CD8-positive, alpha-beta memory T cell (primary cell): ENCODE measurements at places on chromosomes 5 and 9.

GRCh38 chr5:115179030-115179393 lies 9.3 kb upstream of the TRIM36 start:
- no peak for DNase-seq

DNA sequence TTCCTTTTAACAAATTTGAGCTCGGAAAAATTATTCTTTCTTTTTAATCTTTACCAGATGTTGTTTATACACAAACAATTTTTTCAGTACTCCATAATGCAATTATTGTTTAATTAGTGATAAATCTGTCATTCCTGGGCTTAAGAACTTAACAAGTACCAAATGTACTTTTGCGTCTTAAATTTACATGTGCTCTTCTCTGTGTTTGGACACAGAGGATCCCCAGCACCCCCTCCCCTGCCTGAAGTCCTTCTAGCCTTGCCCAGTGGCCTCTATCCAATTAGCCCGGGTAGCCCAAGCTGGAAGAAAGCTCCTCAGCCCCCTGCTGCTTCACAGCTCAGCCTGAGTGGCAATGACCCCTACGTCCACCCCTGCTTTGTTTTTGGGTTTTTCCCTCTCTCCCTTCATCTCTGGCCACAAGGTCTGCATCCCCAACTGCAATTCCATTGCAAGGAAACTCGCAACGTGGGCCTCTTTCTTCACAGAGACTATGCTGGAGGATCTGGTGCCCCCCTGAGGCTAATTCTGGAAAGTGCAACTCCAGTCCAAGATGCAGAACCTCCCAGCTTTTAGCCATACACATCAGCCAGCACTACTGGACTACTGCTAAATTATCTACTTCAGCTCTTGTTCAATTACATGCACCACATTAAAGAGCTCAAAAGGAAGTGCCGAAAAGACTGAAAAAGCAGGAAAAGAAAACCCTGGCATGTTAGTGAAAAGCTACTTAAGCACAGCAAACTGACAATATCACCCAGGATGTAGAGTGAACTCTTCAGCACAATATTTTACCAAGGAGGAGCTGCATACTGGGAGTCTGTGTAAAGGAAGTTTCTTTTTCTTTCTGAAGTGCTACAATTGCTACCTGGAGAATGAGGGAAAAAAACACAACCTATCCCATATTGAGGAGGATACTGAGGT lies 186.2 kb downstream of the FANCC start:
- peak; percentile 15 for DNase-seq

DNA sequence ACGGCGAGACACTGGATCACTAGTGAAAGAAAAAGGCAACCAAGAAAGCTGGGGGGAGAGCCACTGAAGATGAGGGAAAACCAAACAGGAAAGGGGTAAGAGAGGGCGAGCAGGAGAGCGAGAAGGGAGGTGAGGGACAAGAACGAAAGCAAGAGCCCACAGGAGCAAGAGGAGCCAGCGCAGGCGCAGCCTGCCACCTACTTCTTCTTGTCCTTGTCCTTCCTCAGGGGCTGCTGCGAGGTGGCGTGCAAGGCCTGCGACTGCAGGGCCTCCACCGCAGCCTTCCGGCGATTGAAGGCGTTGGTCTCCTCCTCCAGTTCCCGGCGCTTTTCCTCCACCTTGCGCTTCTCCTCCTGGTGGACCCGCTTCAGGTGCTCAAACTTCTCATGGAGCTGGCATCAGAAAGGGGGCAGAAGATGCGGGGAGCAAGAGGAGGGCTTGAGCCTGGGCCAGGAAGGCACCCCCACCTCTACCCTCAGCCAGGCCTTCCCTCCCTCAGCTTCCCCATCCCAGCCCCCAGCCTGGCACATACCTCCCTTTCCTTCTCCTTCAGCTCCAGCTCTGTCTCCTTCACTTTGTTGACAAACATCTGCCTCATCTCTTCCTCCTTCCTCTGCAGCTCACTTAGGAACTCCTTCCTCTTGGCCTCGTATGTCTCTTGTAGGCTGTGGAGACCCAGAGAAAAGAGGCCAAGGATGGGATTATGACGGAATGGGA lies 13.5 kb downstream of the CCNI2 start:
- DNase-seq = peak; percentile 41

GRCh38 chr9:83584995-83585394 lies 37.9 kb upstream of the IDNK start:
- no peak for DNase-seq

DNA sequence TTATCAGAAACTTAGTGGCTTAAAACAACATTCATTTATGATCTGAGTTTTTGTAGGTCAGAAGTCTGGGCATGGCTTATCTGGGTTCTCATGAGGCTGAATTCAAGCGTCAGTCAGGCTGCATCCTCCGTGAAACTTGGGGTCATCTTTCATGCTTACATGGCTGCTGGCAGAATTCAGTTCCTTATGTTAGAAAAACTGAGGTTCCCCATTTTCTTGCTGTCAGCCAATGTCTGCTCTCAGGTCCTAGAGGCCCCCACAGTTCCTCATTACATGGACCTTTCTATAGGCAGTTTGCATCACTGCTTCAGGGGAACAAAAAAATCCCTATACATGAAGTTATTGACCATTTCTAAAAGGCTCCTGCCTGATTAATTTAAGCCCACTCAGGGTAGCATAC lies 83.8 kb upstream of the NMUR2 start:
- no peak for DNase-seq
